ENCODE measurements at places on chromosomes 6 and 20. TPM values are rescaled to one million over a fixed set of nuclear protein-coding genes. Genes with fewer than 3 reads are reported as not detected.

The MAS1 gene
- not detected for total RNA-seq

The PBOV1 gene
- total RNA-seq: not detected

The TSPO2 gene
- total RNA-seq: not detected

The TEAD3 gene
- 0.19 TPM for total RNA-seq

The SLC2A10 gene
- total RNA-seq: not detected

Measured in activated naive CD8-positive, alpha-beta T cell treated with anti-CD3 and anti-CD28 coated beads, Interleukin-2, amount 10 ng/mL, durations not matched to agents 7 days and 5 days (primary cell).